ENCODE measurements at places on chromosomes 2 and 18.

DNA sequence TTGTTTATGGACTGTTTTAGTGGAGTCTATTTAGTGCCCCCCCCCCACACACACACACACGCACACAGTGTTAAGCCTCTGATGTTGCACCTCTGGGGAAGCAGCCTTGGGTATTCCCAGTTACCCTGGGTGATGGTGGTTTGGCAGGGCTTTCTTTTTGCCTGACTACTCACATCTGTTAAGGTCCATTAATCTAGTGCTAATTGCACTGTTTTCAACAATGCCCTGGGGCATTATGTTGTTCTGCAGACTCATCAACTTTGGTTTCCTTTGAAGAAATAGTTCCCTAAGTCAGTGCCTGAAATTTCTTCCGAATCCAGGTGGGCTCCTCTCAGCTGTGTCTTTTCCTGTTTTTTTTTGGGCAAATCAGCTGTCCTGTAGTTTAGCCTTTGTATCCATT lies 34.7 kb downstream of the SPOPL start:
- DNase-seq = no peak

- no peak for DNase-seq
Observed at GRCh38 chr2:33047939-33048338, 101.2 kb downstream of the LTBP1 start.

DNA sequence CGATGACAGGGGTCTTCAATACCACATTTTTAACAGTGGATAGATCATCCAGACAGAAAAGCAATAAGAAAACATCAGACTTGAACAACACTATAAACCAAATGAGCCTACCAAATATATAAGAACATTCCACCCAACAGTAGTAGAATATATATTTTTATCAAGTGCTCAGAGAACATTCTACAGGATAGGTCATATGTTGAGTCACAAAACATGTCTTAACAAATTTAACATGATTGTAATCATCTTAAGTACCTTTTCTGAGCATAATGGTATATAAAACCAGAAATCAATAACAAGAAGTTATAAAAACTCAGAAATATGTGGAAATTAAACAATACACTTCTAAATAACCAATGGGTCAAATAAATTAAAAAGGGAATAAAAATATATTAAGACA lies 194.0 kb upstream of the CYP26B1 start:
- DNase-seq = no peak

- no peak for DNase-seq
Observed at GRCh38 chr18:394987-395362, 105.5 kb downstream of the COLEC12 start.

DNA sequence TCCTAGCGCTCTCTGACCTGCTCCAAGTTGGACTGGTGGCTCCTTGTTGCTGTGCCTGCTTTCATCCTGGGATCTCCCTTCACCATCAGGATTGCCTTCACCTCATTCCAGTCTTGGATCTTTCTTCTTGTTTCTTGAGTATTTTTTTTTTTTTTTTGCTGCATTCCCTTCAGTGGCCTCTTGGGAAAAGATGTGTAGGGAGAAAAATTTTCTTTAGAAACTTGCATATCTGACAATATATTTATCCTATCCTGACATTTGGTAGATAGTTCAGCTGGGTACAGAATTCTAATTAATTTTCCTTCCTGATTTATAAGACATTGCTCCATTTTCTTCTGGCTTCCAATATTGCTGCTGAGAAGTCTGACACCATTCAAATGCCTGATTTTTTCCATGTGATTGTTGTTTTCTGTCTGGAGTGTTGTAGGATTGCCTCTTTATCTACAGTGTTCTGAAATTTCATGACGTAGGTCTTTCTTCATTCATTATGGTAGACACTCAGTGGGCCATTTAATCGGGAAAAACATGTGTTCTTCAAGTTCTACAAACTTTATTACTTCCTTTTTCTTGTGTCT lies 23.0 kb upstream of the IL1A start:
- DNase-seq = no peak

DNA sequence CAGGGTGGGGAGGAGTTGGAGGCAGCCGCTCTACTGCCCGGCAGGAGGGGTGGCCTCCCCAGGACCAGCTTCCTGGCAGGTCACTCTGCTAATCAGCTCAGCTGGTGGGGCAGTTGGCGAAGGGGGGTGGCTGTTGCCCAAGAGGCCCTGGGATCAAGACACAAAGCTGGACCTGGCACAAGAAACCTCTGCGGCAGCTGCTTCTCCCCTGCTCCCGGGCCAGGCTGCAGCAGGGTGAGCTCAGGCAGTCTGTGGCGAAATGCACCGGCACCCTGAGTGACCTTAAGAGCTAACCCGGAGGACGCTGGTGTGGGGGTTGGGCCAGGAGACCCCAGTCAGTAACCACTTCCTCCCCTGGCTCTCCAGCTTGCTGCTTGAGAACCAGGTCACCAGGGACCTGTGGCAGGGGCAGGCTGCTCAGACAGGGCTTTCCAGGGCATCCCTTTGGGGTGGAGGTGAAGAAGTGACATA lies 31.1 kb downstream of the TOGARAM2 start:
- DNase-seq = no peak

GRCh38 chr18:49177071-49177470 lies 226.3 kb upstream of the SMAD7 start:
- DNase-seq = no peak

- no peak for DNase-seq
Observed at GRCh38 chr2:70460333-70460732, 93.3 kb downstream of the TGFA start.

DNA sequence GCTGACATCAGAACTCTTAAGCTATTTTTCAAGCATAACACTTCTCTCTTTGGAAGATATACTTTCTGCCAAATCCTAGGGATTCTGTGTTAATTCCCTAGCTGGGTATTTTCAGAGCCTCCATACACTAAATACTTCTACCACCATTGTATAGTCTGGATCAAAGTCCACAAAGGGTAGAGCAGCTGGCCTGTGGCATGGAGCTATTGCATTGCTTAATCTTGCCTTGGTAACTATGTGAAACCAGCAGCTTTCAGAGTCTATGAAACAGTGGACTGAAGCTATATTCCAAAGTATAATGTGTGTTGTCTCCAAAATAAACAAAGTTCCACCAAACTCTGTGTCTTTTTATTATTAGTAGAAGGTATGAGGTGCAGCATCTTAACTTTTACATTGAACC lies 296.9 kb upstream of the CDH19 start:
- no peak for DNase-seq

DNA sequence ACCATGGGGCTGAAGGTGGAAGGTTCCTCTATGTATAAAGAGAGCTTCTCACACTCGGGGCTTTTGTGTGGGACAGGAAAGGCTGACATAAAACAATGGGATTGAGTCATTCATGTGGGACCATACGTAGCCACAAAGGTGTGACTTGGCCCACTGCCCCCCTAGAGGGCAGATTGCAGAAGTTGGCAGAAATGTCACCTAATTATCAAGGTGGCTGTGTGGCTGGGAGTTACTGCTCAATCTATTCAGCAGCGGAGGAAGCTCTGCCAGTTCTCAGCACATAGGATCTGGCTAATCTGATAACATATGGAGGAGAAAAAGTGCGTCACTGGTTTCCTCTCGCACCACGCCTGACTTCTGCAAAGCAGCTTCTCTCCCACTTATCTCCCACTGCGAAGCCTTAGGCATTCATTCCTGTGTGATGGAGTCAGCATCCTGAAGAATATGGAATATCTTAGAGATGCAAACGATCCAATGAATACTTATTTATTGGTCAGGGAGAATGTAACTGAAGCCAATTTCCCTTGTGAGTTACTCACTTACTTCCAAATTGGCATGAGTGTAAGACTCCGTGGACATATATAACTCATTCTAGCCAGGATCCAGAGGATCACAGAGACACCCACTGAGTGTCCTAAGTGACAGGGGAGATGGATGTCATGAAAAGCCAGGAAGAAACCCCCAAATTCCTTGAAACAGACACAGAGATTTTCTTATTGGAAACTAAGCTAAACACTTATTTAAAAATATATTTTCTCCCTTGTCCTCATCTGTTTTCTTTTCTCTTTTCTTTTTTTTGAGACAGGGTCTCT lies 344.8 kb downstream of the TGIF1 start:
- DNase-seq = no peak

DNA sequence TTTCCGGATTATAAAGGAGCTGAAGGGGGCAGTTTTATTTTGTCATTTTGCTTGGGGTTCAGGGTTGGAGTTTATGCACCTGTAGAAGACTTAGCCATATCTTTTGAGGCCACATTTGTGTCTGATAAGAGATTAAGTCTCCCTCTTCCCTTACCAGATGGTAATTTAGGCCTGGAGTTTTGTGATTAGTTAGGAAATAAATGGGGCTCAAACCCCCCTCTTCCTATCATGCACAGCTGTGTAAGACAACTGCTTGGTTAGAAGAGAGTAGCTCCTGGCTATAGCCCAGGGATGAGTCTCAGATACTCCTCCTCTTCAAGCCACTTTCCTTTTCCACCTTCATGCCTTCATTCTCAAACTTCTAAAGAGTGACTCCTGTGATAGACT lies 802 bp upstream of the SAP130 start:
- DNase-seq = no peak

- DNase-seq = no peak
Observed at GRCh38 chr2:65349863-65350262, 82.5 kb downstream of the SPRED2 start.

DNA sequence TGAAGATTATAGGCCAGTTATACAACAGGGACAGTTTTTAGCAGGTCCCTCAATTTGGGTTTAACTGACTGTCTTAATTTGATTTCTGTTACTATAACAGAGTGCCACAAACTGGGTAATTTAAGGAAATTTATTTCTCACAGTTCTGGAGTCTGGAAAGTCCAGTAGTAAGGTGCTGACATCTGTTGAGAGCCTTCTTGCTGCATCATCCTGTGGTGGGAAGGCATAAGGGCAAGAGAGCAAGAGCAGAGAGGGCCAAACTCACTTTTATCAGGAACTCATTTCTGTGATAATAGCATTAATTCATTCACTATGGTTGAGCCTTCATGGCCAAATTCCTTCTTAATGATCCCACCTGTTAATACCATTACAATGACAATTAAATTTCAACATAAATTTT lies 36.5 kb downstream of the DIS3L2 start:
- no peak for DNase-seq

- no peak for DNase-seq
Observed at GRCh38 chr2:45919160-45919650, 267.7 kb downstream of the PRKCE start.

GRCh38 chr18:79680100-79680879 lies 687 bp downstream of the CTDP1 start:
- DNase-seq = no peak

DNA sequence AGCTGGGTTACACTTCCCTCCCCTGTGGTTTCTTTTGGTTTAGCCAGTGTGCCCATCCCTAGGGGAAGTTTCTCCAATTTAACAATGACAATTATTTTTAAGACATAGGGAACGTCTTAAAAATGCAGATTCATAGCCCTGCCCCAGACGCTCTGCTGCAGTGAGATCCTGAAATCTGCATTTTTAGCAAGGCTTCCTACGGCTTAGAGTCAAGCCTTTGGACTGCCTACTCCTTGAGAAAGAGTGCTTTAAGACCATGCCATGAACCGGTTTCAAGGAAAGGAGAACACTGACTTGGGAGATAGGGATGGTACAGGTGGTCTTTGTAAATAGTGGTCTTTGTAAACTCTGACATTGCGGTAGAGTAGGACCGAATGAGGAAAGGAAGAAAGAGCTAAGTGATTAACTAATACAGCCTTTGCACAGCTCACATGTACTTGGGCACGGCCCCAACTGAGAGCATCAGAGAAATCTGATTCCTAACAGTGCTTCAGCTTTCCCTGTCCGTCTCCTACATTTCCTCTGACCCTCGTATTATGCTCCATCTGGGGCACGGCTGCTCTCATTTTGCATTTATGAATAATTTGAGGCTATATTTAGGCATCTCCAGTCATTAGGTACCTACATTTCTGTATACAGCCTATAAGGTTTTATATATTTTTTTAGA lies 217.6 kb upstream of the TANK start:
- no peak for DNase-seq

DNA sequence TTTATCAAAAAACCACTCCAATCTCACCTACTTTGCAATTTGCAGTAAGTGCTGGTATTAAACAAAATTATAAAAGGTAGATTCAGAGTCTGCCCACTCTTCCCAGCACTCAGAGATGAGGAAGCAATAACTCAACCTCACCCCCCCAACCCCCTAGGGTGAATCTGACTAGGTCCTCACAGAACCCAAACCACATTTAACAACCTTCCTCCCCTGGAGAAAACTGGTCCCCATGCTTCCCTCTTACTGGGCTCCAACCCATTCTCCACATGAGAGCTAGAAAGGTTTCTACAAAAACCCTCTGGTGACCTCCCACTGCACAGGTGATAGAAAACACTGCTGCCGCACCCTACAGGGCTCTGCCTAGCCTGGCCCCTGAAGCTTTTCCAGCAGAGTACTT lies 40.5 kb upstream of the BMP10 start:
- DNase-seq = no peak

DNA sequence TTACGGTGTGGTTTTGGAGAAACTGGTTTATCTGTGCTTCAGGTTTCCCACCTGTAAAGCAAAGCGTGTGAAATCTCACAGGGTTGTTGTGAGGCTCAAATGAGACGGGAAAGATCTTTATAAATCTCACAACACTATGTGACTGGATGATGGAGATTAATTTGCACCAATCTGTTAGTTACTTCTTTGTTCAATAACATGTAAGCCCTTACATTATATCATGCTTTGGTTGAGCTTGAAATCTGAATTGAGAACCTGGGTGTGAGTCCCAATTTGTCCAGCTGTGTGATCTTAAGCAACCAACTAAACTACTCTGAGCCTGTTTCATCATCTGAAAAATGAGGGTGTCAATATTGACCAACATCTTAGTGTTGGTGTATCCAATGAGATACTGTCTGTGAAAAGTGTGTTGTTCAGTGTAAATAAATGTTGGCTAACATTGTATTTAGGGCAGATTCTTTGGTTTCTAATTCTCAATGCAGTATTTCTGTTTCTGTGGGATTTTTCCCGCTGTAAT lies 741 bp upstream of the GCKR start:
- no peak for DNase-seq

Measured in stimulated activated CD4-positive, alpha-beta T cell treated with anti-CD3 and anti-CD28 coated beads, TNF-alpha, amount 100 ng/mL, for 1 hour (primary cell).